ENCODE measurements at places on chromosomes 11 and 22.

GRCh38 chr22:42056757-42057511 lies 13.7 kb downstream of the NAGA start:
- DNase-seq, result no peak

DNA sequence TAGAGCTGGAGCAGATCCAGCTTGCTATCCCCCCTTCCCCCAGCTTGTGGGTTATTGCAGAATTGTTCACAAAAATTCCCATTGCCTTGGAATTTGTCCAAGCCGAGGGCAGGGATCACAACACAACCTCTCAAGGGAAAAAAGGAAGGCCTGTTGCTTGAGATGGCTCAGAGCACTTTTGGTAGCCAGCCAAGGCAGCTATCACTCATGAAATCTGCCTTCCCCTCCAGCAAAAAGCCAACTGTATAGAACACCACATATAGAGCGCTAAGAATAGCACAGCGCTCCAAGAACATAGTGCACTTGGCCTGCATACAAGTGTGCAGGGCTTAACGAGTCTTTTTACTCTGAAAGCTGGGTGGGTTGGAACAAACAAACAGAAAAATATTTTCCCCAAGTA lies 46.2 kb downstream of the FAM83F start:
- DNase-seq, result no peak

DNA sequence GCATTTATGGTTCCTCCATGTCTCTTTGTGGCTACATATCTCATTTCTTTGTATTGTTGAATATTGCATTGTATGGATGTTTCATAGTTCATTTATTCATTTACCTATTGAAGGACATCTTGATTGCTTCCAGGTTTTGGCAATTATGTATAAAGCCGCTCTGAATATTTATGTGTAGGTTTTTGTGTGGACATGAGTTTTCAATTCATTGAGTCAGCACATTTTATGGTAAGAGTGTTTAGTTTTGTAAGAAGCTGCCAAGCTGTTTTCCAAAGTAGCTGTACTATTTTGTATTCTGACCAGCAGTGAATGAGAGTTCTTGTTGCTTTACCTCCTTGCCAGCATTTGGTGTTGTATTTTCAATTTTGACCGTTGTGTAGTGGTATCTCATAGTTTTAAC lies 39.2 kb downstream of the KDM2A start:
- DNase-seq, result no peak

DNA sequence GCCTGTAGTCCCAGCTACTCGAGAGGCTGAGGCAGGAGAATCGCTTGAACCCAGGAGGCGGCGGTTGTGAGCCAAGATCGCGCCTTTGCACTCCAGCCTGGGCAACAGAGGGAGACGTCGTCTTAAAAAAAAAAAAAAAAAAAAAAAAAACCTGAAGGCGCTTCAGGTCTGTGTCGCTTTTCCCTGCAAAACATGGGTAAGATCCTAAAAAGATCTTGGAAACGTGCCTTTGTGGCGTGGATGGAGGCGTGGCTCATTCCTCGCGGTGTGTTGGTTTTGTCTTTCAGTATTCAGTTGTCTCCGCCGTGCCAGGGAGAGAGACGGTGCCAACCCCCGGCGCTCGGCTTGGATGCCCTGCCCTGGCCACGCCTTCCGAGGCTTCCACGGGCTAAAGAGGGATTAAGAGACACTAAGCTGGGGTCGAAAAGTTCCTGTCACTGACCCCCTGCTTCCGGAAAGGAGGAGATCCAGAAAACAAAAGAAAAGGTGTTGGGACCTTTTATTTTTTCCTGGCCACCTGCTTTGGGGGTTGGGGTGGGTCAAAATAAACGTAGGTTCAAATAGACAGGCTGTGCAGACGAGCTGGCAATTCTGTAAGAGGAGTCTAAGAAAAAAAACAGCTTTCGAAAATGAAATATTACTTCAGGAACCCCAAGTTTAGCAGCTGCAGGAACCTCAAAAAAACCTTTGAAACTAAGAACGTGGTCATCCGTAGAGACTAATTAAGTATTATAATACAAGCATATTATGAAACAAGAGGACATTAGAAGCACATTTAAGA lies 1.1 kb upstream of the SLC35F2 start:
- DNase-seq, result no peak

- no peak for DNase-seq
Measured at GRCh38 chr11:126468102-126468521, 112.6 kb downstream of the ST3GAL4 start.

DNA sequence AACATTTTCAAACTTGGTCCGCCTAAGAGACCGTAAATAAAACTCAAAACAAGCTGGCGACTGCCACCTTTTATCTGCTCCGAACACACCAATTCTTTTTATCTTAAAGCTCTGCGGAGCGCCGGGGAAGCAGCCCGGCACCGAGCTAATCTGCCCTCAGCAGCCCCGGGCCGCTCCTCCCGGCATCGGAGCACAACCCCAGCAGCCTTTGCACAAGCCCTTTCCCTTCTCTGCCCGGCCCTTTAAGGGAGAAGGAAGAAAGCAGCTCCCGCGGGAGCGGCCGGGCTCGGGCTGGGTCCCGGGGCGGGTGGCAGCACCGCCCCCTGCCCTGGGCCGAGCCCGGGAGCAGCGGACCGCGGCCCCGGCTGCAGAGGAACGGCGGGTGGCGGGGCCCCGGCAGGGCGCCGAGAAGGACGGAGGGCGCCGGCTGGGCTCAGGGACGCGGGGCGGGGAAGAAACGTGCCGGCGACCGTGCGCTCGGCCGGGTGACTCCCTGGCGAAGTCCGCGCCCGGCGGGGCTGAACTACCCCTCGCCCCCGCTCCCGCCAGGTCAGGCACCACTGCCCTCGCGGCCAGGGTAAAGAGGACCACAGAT lies 133.6 kb upstream of the C11orf58 start:
- DNase-seq, result no peak

GRCh38 chr11:110131386-110132123 lies 38.4 kb downstream of the ZC3H12C start:
- DNase-seq, result no peak

- no peak for DNase-seq
Measured at GRCh38 chr22:49497266-49497665, 330.4 kb downstream of the BRD1 start.

- no peak for DNase-seq
Measured at GRCh38 chr22:40709752-40710413, 30.6 kb downstream of the MCHR1 start.

DNA sequence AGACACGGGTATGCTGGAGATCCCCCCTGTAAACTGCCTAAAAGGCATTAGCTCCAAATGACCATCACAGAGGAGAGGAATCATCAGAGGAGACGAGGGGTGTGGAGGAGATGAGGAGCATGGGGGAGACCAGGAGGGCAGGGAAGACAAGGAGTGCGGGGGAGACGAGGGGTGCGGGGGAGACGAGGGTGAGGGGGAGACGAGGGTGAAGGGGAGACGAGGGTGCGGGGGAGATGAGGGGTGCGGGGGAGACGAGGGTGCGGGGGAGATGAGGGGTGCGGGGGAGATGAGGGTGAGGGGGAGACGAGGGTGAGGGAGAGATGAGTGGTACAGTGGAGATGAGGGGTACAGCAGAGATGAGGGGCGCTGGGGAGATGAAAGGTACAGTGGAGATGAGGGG lies 17.5 kb upstream of the GAL start:
- no peak for DNase-seq

- DNase-seq, result no peak
Measured at GRCh38 chr11:4095509-4096230, 1.1 kb downstream of the RRM1 start.

DNA sequence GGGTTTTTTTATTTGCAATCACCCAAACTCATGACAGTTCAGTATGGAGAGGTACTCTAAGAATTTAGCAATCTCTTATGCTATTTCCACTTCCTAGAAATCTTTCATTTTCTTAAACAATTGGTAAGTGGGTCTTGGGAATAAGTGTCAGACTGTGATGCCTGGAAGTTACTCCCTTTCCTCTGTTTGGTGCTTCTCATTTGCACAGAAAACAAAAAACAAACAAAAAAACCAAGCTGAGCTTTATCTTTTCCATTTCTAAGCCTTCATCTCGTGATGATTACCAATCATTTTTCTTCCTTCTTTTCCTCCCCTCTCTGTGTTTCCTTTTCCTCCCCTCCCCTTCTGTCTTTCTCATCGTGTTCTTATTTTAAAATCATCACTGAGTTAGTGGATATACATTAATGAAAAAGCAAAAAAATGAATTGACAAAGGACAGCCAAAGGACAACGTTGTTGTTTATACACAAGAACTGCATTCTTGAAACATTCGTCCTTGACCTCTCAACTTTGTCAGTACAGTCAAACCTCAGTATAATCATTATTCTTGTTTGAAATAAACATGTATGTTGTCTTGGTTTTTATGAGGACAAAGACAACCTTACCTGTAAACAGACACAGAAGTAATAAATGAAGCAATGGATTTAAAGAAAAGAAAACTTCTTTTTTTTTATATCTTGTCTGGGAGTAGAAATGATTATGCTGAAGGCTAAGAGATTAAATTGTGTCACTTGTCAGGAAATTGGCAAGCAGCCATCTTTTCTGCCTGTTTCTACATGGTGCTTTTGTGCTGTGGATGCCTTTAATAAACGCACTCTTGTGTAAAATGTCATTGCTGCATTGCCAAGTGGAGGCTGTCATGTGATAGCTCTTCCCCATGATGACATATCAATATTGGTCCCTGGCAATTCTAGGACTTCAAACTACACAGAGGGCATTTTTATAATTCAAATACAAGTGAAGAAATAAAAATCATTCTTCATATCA lies 803.2 kb upstream of the CCDC90B start:
- no peak for DNase-seq

DNA sequence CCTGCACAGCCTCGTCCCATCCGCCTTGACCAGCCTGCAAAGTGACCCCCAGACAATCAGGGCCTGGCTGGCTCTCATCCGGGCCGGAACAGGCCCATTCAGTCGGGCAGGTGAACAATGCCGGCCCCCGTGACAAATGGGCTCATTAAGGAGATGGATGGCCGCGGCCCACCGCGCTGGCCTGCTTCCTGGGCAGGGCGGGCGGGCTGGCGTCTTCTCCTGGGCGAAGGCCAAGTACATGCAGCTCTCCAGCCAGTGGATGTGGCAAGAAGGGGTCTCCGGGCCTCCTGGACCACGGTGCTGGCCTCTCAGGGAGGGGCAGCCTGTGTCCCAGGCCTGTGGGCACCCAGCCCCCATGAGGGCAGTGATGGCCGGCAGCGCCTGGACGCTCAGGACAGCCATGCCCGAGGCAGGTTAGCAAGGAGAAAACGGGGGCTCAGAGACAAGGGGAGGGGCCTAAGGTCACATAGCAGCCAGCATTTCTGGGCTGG lies 1022.8 kb downstream of the BRD1 start:
- no peak for DNase-seq

GRCh38 chr11:13268791-13269190 lies 8.8 kb upstream of the BMAL1 start:
- no peak for DNase-seq

GRCh38 chr11:43688394-43688793 lies 7.9 kb downstream of the HSD17B12 start:
- no peak for DNase-seq

- DNase-seq, result no peak
Measured at GRCh38 chr11:58739725-58740430, 8.1 kb upstream of the GLYAT start.

Measured in CD8-positive, alpha-beta T cell (primary cell).